ENCODE measurements at places on chromosomes 3 and 15. TPM values are rescaled to one million over a fixed set of nuclear protein-coding genes. Genes with fewer than 3 reads are reported as not detected.

The KY gene
- total RNA-seq = not detected

The CSPG4 gene
- total RNA-seq = not detected

GRCh38 chr3:171464462-171464861, 4.3 kb upstream of the TNIK start:
- no peak for DNase-seq

GRCh38 chr15:51380999-51381806, 39.7 kb downstream of the GLDN start:
- peak; percentile 48 for DNase-seq

GRCh38 chr3:172562871-172563865, 39.9 kb upstream of the TNFSF10 start:
- no peak for DNase-seq

DNA sequence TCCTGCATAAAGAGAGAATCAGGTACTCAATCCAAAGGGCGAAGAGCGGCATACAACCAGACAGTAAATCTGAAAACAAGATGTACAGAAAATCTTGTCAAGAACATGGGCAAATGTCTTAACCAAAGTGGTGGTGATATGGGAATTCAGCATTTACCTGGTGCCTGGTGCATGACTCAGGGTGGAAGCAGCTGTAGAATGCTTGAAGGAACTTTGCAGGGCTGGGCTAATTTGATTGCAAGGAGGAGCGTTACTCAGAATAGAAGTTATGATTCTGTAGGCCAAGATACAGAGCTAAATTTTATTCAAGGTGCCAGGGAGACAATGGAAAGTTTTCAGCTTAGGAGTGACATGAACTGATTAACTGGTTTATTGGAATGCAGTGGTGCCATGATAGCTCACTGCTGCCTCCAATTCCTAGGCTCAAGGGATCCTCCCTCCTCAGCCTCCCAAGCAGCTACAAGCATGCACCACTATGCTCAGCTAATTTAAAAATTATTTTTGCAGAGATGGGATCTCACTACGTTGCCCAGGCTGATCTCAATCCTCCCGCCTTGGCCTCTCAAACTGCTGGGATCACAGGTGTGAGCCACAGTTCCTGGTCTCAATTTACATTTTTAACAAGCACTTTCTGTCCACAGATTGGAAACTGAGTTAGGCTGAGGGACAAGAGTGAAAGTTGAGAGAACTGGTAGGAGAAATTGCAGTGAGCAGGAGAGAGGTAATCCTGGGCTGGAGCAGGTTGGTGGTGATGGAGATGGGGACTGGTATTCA, 91.5 kb upstream of the TBC1D5 start:
- DNase-seq = no peak

All from activated CD8-positive, alpha-beta T cell treated with anti-CD3 and anti-CD28 coated beads, Interleukin-2, amount 10 ng/mL, durations not matched to agents 7 days and 5 days (primary cell).